ENCODE measurements at places on chromosomes 11 and 22.

GRCh38 chr22:17566776-17567175 lies 3.5 kb downstream of the SLC25A18 start:
- DNase-seq: no peak

DNA sequence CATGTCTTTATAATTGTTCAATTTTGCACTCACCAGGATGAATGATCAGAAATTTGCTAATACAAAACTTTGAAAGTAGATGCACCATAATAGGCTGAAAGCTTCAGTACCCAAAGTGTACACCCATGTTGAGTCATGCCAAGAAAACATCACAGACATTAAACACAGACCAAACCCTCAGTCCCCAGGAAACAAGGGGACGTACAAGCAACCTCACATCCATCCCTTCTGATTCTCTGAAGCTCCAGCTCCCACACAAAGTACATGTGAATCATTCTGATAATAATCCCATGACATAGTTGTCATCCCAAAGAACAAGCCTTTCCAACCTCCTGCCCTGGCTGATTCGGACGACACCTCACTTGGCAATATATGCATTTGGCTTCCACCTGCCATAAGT lies 183.8 kb downstream of the SNX19 start:
- DNase-seq: no peak

DNA sequence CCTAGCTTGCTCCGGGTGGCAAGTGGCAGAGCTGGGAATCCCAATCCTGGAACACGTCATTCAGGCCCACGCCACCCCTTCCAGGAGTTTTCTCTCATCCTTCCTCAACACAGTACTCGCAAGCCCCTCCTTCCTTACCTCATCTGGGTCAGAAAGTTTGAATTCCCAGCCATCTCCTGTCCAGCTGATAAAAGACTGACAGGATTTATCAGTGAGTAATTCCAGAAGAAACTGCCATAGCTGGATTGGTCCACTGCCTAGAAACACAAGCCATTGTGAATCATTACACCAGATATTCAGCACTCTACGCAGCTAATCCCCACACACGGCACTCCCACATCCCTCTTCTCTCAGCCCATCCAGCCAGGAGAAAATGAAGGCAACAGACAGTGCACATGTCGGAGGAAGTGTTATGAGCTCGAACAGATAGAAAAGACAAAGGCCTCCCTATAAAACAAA lies 124.0 kb downstream of the ETS1 start:
- DNase-seq: no peak

DNA sequence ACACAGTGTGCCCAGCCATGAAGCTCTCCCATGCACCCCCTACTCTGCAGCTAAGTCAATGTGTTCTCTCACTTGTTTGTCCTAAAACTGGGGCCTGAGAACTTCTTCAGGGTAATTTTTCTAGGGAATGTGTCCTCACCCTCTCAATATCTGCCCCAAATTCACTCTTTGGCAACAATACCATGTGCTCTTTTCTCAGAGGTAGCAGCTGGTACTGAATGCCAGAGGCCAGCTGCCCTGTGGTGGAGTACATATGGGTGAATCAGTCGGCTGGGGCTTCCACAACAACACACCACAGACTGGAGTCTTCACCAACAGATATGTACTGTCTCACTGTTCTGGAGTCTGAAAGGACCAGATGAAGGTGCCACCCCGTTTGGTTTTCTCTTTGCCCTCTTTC lies 97.7 kb upstream of the TOP3B start:
- DNase-seq: no peak

DNA sequence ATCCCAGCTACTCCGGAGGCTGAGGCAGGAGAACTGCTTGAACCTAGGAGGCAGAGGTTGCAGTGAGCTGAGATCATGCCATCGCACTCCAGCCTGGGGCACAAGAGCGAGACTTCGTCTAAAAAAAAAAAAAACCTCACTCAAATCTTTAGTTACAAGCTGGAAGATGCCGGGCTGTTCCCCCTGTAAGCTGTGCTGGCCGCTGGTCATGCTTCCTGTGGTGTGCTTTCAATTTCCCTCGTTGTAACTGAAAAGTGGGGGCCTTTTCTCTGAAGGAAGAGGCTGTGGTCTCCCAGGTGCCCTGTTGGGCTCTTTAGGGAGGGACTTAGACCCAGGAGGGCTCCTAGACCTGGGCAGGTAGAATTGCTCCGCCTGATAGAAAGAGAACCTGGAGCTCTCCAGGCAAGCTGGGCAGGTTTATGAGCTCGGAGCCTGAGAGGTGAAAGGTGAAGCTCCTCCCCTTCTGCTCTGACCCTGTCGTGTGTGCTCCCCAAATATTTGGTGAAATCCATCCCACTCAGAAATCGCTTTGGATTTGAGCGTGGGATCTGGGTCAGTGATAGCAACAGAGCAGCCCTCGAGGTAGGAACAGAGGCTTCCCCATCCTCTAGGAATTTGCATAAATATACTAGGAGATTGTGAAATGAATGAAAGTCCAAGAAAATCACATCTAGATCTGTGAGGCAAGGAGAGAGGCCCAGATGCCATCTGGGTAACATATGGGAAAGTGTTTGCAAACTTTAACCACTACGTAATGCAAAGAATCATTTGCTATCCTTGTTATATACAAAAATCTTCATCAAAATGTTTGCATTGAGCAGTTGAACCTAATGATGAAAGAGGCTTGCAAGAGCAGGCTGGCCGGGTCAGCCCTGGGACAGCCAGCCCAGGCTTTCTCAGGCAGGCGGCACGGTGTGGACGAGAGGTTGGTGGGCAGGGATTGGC lies 154.3 kb downstream of the FBXO7 start:
- no peak for DNase-seq

- no peak for DNase-seq
Observed at GRCh38 chr11:69308491-69308911, 14.5 kb downstream of the MYEOV start.

GRCh38 chr11:80240245-80240644 lies 799.4 kb upstream of the TENM4 start:
- no peak for DNase-seq

- DNase-seq: no peak
Observed at GRCh38 chr11:65640483-65641296, 2.8 kb downstream of the SIPA1 start.

DNA sequence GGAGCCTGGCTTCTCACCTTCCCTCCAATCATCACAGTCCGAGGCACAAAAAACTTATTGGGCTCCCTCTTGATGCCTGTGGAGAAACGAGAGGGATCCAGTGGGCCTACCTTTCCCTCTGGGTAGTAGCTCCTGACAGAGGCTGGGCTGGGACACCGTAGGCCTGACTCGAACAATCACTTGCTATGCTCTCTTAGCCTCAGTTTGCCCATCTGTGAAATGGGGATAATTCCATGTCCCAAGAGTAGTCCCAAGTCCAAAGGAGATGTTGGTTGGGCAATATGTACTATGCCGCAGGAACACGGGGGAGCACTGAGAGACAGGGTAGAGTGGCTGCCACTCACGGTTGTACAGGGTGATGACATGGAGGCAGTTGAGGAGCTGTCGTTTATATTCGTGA lies 7.6 kb upstream of the RASGRP2 start:
- DNase-seq: no peak

GRCh38 chr22:38862375-38863329 lies 9.4 kb downstream of the CBX6 start:
- DNase-seq: no peak

- DNase-seq: no peak
Observed at GRCh38 chr11:93751001-93751400, 9.5 kb downstream of the C11orf54 start.

DNA sequence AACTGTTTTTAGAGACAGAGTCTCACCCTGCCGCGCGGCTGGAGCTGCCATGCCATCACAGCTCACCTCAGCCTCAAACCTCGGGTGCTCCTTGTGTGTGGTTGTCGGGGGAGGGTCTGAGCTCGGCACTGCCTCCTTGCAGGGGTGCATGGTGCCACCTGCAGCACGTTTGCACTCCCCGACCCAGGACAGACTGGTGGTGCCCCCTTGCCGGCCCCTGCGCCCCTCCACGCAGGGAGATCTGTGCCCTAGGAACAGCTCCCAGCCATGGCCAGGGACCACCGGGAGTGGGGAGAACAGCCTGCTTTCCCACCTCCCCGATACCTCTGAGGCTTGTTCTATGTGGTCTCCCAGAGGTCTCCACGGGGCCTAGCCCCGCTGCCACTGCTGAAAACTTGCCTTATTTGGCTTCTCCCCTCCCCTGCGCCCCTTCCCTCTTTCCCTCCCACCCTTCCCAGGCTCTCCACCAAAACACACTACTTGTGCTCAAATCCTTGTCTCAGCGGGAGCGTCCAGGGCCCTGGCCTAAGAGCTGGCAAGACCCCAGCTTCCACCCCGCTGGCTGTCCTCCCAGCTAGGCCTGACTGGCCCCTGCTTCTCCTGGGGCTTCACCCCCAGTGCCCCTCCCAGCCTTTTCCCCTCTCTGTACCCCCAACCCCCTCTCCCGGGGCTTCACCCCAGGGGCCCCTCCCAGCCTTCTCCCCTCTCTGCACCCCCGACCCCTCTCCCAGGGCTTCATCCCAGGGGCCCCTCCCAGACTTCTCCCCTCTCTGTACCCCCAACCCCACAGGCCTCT lies 13.4 kb upstream of the TPCN2 start:
- no peak for DNase-seq

GRCh38 chr22:17537155-17537554 lies 26.1 kb upstream of the SLC25A18 start:
- no peak for DNase-seq

- DNase-seq: no peak
Observed at GRCh38 chr22:43789452-43789851, 22.7 kb downstream of the EFCAB6 start.

- DNase-seq: no peak
Observed at GRCh38 chr22:43616645-43617044, 195.5 kb downstream of the EFCAB6 start.

DNA sequence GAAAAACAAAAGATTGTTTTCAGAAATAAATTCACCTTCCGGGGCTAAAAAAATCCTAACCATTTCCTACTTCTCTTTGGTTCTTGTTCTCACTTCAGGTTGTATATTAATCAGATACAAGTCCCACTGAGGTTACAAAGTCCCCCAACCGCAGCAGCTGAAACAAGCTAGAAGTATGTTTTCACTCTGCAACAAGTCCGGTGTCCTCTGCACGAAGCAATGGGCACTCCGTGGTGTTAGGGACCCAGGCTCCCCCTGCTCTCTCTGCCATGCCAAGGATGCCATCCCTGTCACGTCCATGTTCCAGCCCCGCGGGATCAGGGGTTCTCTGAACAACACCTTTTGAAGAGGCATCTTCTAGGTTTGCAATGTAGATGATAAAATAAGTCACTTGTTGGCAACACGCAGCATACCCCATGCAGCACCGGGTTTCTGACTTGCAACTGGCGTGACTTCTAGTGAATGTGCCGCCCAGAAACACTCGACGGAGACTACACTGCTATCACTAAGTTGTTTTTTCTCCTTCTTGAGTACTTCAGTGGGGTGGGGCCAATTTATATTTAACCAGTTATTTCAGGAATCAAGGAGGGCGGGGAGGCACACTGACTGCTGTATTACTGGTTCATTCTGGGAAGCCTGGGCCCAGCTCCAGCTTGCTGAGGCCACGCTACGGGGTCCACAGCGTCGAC lies 25.4 kb upstream of the GSTP1 start:
- DNase-seq: no peak

DNA sequence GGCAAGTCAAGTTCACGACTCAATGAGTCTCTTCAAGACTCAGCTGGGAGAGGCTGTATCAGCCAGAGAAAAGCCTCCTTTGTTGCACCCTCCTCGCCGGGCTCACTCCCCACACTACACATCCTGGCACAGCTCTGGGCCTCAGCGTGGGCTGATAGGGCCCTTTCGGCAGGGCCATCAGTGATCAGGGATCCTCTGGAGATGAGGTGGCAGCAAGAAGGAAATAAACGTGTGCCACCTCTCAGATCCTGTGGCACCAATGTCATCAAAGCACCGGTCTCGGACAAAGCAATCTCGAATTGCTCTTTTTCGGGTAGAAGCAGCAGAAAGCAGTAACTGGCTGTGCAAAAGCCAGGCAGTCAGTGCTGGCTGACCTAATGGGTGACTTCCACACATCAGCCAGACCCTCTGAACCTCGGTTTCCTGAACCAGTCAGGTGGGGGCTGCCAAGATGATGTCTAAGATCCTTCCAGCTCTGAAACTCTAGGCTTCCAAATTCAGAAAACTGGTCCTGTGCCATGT lies 2.1 kb downstream of the EHD1 start:
- DNase-seq: no peak

- no peak for DNase-seq
Observed at GRCh38 chr11:114346709-114347141, 50.5 kb downstream of the NNMT start.

DNA sequence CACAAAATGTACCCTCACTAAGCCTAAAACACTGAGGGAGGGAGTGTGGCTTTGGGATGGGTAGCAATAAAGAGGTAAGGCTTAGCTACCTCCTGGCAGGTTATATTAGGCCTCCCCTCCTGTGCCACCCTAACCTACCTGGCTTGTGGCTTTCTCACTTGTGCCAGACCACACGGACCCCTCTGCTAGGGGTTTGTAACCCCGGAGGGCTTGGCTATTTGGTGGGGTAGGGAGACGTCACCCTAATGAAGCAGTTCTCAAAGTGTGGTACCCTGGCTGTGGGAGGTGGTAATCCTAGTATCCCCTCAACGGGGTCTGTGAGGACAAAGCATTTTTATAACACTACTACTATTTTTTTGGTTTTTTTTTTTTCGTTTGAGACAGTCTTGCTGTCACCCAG lies 9.0 kb upstream of the MCM5 start:
- no peak for DNase-seq

- DNase-seq: no peak
Observed at GRCh38 chr11:74282421-74282820, 29.0 kb downstream of the P4HA3 start.

DNA sequence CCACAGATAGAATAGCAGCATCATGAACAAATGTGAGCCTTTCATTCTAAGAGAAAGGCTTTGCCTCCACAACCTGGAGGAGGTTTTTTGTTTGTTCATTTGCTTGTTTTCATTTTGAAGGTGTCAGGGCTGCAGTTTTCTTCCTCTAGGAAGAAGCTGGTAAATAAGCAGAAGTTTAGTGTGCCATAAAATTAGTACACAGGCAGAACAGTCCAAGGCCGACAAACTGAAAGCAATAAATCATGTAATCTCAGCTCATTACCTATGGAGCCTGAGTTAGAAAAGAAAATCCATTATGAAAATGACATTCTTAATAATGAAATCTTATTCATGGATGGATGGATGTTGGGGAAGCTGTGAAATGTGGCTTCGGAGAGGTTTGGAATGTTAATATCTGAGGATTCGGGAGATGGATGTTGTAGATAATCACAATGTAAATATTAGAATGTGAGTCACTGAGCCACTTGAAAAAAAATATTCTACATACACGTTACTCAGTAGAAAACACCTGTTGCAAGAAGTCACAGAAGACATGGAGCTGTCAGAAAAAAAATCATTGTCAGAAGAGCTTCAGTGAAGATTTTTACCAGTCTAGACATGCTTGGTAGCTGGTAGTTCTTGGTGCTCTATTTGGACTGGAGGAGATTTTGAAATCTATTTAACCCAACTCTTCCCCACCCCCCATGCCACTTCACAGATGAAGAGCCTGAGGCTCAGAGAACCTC lies 15.0 kb upstream of the ZDHHC13 start:
- DNase-seq: no peak

GRCh38 chr11:61472868-61473267 lies 35.7 kb upstream of the LRRC10B start:
- DNase-seq: no peak

Data from stimulated activated CD8-positive, alpha-beta memory T cell treated with anti-CD3 and anti-CD28 coated beads, Interleukin-7, amount 100 ng/mL, for 1 hour (primary cell).